ENCODE measurements at places on chromosomes 3 and 15.

GRCh38 chr3:13544293-13544831 is 4.6 kb upstream of the FBLN2 start:
- DNase-seq = peak; percentile 79

- DNase-seq = no peak
These were observed 1.5 kb downstream of the ITPKA start for GRCh38 chr15:41494922-41495735.

DNA sequence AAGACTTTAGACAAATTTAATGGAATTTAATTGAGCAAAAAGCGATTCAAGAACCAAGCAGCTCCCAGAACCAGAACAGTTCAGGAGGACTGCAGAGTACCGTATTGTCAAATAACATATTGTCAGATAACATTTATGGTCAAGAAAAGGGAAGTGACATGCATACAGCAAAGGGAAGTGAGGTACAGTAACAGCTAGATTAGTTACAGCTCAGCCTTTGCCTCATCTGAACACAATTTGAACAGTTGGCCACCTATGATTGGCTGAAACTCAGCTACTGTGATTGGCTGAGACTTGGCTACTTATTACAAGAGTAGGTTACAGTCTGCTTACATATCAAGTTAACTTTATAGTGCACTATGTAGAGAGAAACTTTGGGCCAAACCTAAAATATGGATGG is 21.9 kb downstream of the ZFAND6 start:
- DNase-seq = no peak

GRCh38 chr3:22977650-22978289 is 225.4 kb upstream of the UBE2E2 start:
- no peak for DNase-seq

DNA sequence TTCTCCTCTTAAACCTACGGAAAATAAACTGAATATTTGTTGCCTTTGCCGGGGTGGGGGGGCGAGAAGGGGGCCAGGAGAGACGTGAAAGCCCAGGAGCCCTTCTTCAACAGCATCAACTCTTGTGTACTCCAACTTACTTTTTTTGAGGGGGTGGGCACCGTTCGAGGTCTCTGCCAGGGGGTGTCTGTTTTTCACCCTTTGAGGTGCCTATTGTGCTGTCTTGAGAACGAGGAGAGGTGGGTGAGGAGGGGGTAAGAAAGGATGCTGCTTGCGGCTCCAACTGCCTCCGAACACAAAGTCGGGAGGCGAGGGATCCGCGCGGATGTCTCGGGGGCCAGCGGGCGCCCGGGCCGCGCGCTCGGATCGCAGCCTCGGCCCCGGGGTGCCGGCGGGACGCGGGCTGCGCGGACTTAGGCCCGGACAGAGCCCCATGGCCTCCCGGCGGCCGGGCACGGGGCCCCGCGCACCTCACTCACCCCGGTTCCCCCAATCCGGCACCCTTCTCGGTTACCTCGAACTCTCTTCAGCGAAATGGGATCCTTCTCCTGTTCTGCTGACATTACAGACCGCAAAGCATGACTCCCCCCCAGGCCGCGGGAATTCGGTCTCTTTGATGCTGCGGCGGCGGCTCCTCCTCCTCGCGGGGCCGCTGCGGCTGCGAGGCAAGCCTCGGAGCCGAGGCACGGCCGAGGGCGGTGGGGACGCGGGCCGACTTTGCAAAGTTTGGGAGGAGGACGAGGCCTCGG is 650 bp downstream of the PYGO1 start:
- DNase-seq = peak; percentile 41

GRCh38 chr3:153069598-153070510 is 92.2 kb upstream of the RAP2B start:
- no peak for DNase-seq

DNA sequence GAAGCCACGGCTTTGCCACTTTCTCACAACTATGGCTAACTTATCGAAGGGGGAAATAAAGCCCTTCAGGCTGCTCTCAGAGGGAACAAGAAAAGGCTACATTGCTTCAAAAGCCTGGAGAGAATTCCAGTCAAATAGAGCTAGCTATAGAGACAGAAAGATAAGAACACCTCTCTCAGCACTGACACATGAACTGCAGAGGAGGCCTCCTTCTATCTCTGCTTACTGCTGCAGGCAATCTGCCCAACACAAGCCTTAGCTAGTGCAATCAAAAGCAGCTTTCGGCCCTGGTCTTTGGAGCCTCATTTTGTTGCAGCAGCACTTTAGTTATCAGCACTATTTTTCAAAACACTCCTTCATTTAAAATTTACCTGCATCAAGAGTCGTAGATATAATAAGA is 118.4 kb upstream of the ROBO1 start:
- no peak for DNase-seq

GRCh38 chr3:47856669-47857068 is 53.7 kb downstream of the DHX30 start:
- DNase-seq = no peak

DNA sequence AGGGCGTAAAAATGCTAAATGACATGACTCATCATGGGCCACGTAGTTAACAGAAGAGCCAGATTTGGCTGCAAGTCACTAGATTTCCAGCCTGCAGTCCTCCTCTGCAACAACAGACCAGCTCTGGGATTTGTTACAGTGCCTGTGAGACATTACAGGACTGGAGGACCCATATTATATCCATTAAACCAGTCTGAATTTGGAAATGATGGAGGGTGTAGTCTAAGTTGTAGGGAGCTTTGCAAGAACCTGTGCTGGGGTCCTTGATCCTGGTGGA is 10.8 kb downstream of the ZNF774 start:
- no peak for DNase-seq

GRCh38 chr3:194265996-194266964 is 84.8 kb downstream of the CPN2 start:
- no peak for DNase-seq

GRCh38 chr3:13085081-13085845 is 12.0 kb upstream of the IQSEC1 start:
- DNase-seq = no peak

GRCh38 chr15:67558502-67558901 is 16.0 kb downstream of the MAP2K5 start:
- no peak for DNase-seq

GRCh38 chr15:55513152-55513551 is 5.1 kb upstream of the DNAAF4 start:
- DNase-seq = no peak

All from activated T-cell treated with anti-CD3 and anti-CD28 coated beads, Interleukin-2, amount 50 U/mL, for 48 hours (primary cell).